ENCODE measurements at places on chromosomes 1 and 21. TPM values are rescaled to one million over a fixed set of nuclear protein-coding genes. Genes with fewer than 3 reads are reported as not detected.
A peak's percentile ranks its signal among the peaks of the same experiment; 100 is the strongest.

The FCGR1A gene
- total RNA-seq: not detected

The CELA2A gene
- total RNA-seq: not detected

The OR2L8 gene
- total RNA-seq: not detected

The OR14K1 gene
- total RNA-seq: not detected

The TP53BP2 gene
- total RNA-seq: 58.7 TPM

The RNU1-1 gene
- total RNA-seq: 2,650 TPM

The LGR6 gene
- 9.4 TPM for total RNA-seq

The CNKSR1 gene
- 1.1 TPM for total RNA-seq

The ELF3 gene
- total RNA-seq: 0.56 TPM

The DEPDC1 gene
- total RNA-seq: 6.5 TPM

The PRDM2 gene
- total RNA-seq: 51.7 TPM

The OR6N1 gene
- not detected for total RNA-seq

DNA sequence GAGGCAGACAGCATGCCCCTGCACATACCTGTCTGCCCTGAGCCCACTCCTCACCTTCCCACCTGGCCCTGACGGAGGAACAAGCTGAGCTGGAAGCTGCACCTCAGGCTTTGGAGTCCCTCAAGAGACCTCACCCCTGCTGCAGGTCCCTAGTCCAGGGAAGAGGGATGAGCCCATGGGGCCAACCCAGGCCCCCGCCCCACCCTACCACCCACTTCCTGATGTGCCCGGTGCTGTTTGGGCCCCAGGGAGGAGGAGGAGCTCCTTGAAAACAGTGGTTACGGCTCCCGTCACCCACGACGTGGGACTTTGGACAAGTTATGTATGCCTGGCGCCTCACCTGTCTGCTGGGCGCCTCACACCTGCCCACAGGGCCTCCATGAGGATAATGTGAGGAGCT lies 250.2 kb downstream of the NPHP4 start:
- no peak for DNase-seq
- peaks cover 4% of the 10 kb centered on the region for H3K27me3 ChIP-seq
- no peaks in the 10 kb centered on the region for H3K36me3 ChIP-seq
- no peaks in the 10 kb centered on the region for H3K4me1 ChIP-seq
- no peak overlapping the region for H3K27ac ChIP-seq

DNA sequence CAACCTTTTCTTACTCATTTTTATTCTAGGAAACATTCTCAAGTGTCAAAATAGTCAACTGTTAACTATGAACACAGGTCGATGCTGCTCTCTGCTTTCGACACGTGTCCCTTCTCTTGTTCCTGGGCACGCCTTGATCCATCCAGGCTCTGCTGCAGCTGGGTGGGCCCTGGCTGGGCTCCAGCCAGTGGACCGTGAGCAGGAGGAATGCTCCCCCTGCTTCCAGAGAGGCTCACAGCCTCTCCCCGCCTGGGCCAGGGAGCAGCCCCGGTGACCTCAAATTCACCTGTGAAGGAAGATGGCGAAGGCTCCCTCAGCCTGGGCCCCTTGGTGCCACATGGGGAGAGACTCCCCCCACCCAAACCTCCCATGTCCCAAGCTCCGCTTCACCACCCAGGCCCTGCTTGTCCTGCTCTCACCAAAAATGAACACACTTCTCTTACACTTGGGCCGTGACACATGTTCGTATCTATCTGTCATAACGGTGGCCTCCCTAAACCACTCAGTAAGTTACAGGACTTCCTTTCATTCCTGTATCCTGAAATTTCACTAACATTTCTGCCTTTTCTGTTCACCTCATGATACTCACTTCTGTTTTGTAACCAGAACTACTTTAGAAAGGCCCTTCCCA lies 24.6 kb upstream of the ADARB1 start:
- DNase-seq: no peak
- peaks cover 3% of the 10 kb centered on the region for H3K36me3 ChIP-seq
- no peaks in the 10 kb centered on the region for H3K27me3 ChIP-seq
- peaks cover 62% of the 10 kb centered on the region for H3K4me1 ChIP-seq
- no peak overlapping the region for H3K4me3 ChIP-seq

- no peaks in the 10 kb centered on the region for H3K27me3 ChIP-seq
- no peaks in the 10 kb centered on the region for H3K36me3 ChIP-seq
- H3K4me3 ChIP-seq: no peak overlapping the region
- H3K4me1 ChIP-seq: peaks cover 3% of the 10 kb centered on the region
- DNase-seq: no peak
- no peak overlapping the region for H3K27ac ChIP-seq
Measured at GRCh38 chr1:96579636-96580035, 141.9 kb upstream of the PTBP2 start.

DNA sequence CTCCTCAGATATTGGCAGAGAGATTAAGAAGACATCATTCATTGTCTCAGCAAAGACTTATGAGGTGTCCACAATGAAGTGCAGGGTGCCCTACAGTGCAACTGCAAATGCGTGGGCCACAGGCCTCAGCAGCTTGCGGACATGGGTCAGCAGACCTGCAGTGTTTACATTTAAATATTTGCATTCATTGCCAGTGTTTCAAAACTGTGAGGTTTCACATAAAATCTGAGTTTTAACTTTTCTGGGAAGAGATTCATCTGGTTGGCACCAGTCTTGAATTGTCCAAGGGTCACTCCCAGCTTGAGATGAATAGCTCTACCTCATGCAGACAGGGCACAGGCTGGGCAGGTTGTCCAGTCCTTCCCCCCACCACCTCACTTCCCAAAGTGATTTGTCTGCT lies 286.8 kb upstream of the DUSP10 start:
- no peak overlapping the region for H3K4me3 ChIP-seq
- H3K27me3 ChIP-seq: peaks cover 40% of the 10 kb centered on the region
- H3K4me1 ChIP-seq: no peaks in the 10 kb centered on the region
- H3K27ac ChIP-seq: no peak overlapping the region
- H3K36me3 ChIP-seq: no peaks in the 10 kb centered on the region

DNA sequence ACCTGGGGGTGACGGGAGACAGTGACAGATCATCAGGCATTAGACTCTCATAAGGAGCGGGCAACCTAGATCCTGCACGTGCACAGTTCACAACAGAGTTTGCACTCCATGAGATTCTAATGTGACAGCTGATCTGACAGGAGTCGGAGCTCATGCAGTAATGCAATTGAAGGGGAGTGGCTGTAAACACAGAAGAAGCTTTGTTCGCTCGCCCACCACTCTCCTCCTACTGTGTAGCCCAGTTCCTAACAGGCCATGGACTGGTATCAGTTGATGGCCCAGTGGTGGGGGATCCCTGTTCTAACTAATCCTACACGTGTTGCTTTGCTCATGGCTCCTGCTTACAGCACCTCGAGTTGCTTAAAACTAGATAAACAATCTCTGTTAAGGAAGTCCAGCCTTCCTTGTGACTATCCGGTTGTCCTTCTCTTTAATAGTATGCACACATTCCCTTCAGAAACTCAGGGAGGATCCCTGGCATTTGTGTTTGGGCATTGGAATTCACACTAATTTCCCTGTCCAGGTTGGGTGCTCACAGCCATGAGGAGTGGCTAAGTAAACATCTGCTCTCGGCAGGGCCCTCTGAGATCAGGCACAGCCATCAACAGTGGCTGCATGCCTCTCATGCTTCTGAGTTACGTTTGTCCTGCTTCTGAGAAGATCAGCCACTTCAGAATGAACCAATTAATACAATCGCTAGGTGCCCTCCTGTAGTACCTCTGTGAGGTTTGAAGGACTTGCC lies 21.1 kb upstream of the F3 start:
- H3K27ac ChIP-seq: no peak overlapping the region
- no peaks in the 10 kb centered on the region for H3K36me3 ChIP-seq
- DNase-seq: no peak
- no peaks in the 10 kb centered on the region for H3K27me3 ChIP-seq

GRCh38 chr1:22208268-22208972 lies 65.5 kb upstream of the WNT4 start:
- H3K4me1 ChIP-seq: peaks cover 10% of the 10 kb centered on the region
- no peaks in the 10 kb centered on the region for H3K36me3 ChIP-seq
- peaks cover 85% of the 10 kb centered on the region for H3K27me3 ChIP-seq
- DNase-seq: no peak
- H3K27ac ChIP-seq: no peak overlapping the region

- H3K4me3 ChIP-seq: no peak overlapping the region
- H3K4me1 ChIP-seq: peaks cover 33% of the 10 kb centered on the region
- peaks cover 3% of the 10 kb centered on the region for H3K36me3 ChIP-seq
- no peak overlapping the region for H3K27ac ChIP-seq
- no peaks in the 10 kb centered on the region for H3K27me3 ChIP-seq
Measured at GRCh38 chr1:243261390-243261789, 5.5 kb downstream of the SDCCAG8 start.

- peaks cover 11% of the 10 kb centered on the region for H3K4me1 ChIP-seq
- peak overlapping the region; percentile 45 for H3K4me3 ChIP-seq
- DNase-seq: no peak
- H3K36me3 ChIP-seq: no peaks in the 10 kb centered on the region
- no peak overlapping the region for H3K27ac ChIP-seq
- peaks cover 42% of the 10 kb centered on the region for H3K27me3 ChIP-seq
Measured at GRCh38 chr1:22142315-22143064, 407 bp downstream of the WNT4 start.

DNA sequence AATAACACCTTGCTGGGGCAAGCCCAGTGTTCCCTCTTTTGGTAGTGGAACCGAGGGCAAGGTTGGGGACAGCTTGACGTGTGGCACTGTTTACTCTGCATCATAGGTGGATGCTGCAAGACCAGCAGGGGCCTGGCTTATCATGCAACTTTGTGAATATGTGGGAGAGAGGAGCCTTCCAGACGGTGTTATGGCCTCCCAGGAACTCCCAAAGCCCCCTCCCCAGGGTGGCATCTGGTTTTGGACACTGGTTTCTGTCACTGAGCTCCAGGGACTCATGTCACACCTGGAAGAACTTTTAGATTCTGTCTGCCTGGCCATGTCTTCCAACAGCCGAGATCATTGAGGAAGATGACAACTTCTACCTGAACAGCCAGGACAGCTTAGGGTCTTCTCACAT lies 1.4 kb upstream of the TLR5 start:
- no peak overlapping the region for H3K4me3 ChIP-seq
- H3K27me3 ChIP-seq: peaks cover 24% of the 10 kb centered on the region
- H3K4me1 ChIP-seq: peaks cover 5% of the 10 kb centered on the region
- DNase-seq: no peak
- H3K36me3 ChIP-seq: peaks cover 3% of the 10 kb centered on the region

GRCh38 chr1:8031176-8031785 lies 5.2 kb upstream of the ERRFI1 start:
- H3K36me3 ChIP-seq: peaks cover 2% of the 10 kb centered on the region
- H3K27ac ChIP-seq: no peak overlapping the region

- H3K27ac ChIP-seq: no peak overlapping the region
- no peak for DNase-seq
- H3K36me3 ChIP-seq: peaks cover 7% of the 10 kb centered on the region
- no peak overlapping the region for H3K4me3 ChIP-seq
- H3K4me1 ChIP-seq: peaks cover 32% of the 10 kb centered on the region
Measured at GRCh38 chr1:21072721-21073120, 104.0 kb downstream of the EIF4G3 start.

DNA sequence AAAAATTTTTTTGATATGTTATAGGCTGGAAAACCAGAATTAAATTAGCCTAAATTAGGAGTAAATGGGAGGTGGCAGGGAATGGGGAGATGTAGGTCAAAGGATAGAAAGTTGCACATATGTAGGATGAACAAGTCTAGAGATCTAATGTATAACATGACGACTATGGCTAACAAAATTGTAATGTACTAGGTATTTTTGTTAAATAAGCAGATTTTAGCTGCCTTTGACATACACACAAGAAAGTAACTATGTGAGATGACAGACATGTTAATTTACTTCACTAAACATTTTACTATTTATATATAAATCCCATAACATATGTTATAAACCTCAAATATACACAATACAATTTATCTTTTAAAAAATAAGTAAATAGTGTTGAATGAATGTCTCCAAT lies 30.2 kb upstream of the GLIS1 start:
- no peaks in the 10 kb centered on the region for H3K36me3 ChIP-seq
- H3K27ac ChIP-seq: no peak overlapping the region
- no peak for DNase-seq
- no peaks in the 10 kb centered on the region for H3K27me3 ChIP-seq

GRCh38 chr1:28882009-28882628 lies 32.2 kb upstream of the EPB41 start:
- H3K27me3 ChIP-seq: no peaks in the 10 kb centered on the region
- H3K4me3 ChIP-seq: no peak overlapping the region
- peak; percentile 93 for DNase-seq
- H3K36me3 ChIP-seq: no peaks in the 10 kb centered on the region
- peaks cover 18% of the 10 kb centered on the region for H3K4me1 ChIP-seq

DNA sequence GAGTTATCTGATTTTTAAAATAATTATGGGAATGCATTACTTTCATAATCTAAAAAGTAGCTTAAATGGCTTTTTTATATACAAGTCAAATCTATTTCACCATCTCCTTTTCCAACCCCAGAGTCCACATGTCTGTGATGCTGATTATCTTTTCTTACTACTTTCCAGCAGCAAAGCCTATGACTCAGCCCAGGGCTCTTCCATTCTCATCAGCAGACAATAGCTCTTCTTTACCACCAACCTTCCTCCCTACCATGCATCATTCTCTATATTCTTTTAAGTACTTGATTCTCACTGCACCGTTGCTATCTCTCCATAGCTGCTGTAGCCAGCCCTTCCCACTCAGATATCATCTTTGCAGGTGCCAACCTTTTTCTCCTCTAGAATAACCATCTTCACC lies 61.3 kb downstream of the OVGP1 start:
- H3K27ac ChIP-seq: no peak overlapping the region
- H3K36me3 ChIP-seq: no peaks in the 10 kb centered on the region
- H3K4me1 ChIP-seq: peaks cover 3% of the 10 kb centered on the region
- no peak overlapping the region for H3K4me3 ChIP-seq
- no peak for DNase-seq

DNA sequence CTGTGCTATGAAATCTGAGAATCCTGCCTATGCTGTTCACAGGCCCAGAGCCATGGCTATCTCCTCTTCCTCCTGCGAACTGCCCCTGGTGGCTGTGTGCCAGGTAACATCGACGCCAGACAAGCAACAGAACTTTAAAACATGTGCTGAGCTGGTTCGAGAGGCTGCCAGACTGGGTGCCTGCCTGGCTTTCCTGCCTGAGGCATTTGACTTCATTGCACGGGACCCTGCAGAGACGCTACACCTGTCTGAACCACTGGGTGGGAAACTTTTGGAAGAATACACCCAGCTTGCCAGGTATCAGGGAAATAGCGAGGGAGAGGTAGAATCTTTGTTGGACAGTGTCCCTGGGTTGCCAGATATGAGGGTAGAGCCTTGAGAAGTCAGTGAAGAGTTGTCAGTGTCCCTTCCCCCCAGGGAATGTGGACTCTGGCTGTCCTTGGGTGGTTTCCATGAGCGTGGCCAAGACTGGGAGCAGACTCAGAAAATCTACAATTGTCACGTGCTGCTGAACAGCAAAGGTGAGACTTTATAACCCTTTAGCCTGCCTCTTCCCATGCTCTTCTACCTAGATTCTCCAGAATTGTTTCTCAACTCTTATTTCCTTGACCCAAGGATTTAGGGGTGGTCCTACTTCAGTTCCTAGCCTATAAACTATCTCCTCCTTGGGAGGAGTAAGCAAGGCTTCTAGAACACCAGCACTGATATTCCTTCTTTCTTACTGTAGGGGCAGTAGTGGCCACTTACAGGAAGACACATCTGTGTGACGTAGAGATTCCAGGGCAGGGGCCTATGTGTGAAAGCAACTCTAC lies 1.4 kb downstream of the NIT1 start:
- peaks cover 41% of the 10 kb centered on the region for H3K4me1 ChIP-seq
- H3K4me3 ChIP-seq: peak overlapping the region; percentile 94
- H3K36me3 ChIP-seq: peaks cover 28% of the 10 kb centered on the region
- H3K27me3 ChIP-seq: no peaks in the 10 kb centered on the region

- DNase-seq: no peak
- peaks cover 18% of the 10 kb centered on the region for H3K4me1 ChIP-seq
- H3K27me3 ChIP-seq: no peaks in the 10 kb centered on the region
- peaks cover 11% of the 10 kb centered on the region for H3K36me3 ChIP-seq
- peak overlapping the region; percentile 82 for H3K27ac ChIP-seq
Measured at GRCh38 chr1:52602856-52603600, 857 bp downstream of the GPX7 start.
